ENCODE measurements at places on chromosomes 12 and 14.

DNA sequence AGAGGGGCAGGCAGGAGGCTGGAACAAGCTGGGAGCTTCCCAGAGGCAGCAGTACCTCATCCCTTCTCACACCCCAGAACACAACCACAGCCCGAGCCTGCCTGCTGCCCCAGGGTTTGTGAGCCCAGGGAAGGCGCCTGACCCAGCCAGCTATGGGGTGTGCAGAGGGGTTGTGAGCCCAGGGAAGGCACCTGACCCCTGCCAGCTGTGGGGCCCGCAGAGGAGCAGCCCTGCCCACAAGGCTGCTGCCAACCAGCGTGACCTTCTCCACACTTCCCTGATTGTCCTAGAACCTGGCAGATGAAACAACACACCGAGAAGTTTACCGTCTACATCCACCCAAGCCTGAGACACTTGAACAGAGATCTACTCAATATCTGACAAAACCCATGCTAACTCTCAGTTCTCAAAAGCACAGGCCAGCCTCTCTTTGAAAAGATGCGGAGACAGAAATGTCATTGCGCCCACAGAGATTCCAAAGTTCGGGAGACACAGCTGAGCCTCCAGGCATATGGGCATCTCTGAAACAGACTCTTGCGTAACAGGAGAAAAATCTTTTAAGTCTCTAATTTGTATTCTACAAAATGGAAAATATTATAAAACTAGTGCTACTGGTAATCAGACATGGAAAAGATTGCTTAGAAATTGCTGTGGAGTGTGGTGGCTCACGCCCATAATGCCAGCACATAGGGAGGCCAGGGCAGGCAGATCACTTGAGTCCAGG, 47.3 kb downstream of the SFSWAP start:
- DNase-seq: no peak

- no peak for DNase-seq
Observed at GRCh38 chr14:106562451-106562850, 1036.1 kb downstream of the TMEM121 start.

- no peak for DNase-seq
Observed at GRCh38 chr12:28998662-28999120, 150.4 kb upstream of the FAR2 start.

GRCh38 chr12:107571492-107571891, 114.1 kb upstream of the PWP1 start:
- no peak for DNase-seq

DNA sequence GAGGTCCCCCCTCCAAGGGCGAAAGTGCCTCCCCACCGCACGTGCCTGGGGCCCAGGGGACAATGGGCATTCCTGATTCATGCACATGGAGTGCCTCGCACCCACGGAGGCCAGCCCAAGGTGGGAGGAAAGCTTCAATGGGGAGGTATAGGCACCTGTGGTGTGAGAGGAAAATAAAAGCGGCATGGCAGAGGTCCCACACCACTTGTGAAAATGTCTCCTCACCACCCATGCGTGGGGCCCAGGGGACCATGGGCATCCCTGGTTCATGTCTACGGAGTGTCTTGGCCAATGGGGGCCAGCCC, 384.7 kb downstream of the ALG10 start:
- DNase-seq: no peak

- DNase-seq: no peak
Observed at GRCh38 chr14:34872822-34873588, 2.2 kb downstream of the BAZ1A start.

- DNase-seq: peak; percentile 7
Observed at GRCh38 chr14:87805315-87805723, 187.7 kb downstream of the GALC start.

- no peak for DNase-seq
Observed at GRCh38 chr14:75833326-75834020, 148.3 kb downstream of the TGFB3 start.

DNA sequence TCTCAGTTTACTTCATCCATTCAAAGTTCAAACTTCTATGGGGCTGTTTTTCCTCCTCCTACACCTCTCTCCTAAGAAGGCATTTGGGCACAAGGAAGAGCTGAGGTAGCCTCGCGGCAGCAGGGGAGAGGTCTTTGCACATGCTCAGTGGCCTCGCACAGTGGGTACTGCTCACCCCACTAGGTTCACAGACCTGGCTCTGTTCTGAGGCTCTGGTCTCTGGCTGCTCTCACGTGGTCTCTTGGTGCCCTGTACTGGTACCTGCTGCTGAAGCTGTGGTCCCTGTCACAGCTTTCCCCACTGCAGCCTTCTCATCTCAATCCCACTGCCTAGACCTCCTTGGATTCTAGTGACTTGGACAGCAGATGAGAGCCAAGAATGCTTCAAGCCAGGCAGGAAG, 134.7 kb upstream of the CRY1 start:
- no peak for DNase-seq

GRCh38 chr12:6765634-6766581, at the start of gene PTMS:
Gene PTMS (plus strand): TSS chr12:6766363. CDS start chr12:6766706, 343 bp downstream.
- no peak for DNase-seq

DNA sequence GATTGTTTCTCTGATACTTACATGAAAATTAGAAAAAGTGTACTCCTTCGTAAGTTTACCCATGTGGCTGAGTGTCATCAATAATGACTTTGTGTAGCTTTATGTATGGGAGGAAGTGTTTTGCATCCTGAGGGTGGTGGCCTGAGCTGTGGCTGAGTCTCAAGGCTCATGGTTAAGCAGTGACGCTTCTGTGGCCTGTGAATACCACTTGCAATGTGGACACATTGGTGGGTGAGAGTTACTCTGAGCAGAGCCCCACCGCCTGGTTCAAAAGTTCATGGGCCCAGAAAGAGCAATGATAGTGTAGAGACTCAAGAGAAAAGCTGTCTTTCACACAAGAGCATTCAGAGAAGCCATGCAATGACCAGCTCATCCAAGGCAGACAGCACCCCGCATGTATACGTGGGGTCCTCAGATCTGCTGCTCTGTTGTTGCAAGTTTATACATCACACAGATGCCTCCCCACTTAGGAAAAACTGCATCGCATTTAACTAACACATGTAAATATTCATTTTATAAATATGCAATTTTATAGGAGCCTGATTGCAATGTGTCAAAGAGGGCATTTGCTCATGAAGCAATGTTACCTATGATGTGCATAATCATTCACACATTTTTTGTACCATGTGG, 55.1 kb upstream of the FRMD6 start:
- peak; percentile 23 for DNase-seq

DNA sequence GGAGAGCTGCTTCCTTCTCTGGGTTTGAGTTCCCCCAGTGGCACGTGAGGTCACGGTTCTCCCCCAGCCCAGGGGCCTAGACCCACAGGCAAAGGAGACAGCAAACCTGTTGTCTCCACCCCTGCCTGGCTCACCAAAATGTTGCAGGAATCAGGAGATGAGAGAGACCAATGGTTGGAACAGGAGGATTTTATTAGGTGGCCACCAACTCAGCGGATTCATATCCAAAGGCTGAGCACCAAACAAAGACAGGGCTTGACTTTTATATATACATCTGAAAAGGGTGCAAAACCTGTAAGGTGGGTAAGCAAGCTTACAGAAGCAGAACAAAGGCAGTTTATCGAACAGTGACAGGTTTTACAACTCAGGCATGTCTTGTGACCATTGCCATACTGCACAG, 9.2 kb upstream of the ADAM21 start:
- no peak for DNase-seq

Measured in stimulated activated CD8-positive, alpha-beta memory T cell treated with anti-CD3 and anti-CD28 coated beads, Interleukin-4, amount 100 ng/mL, for 1 hour (primary cell).